NCI-H1694 treated with DMSO at 0.1 percent for 48 hours (cell line): ENCODE measurements at places on chromosomes 5 and 9.

DNA sequence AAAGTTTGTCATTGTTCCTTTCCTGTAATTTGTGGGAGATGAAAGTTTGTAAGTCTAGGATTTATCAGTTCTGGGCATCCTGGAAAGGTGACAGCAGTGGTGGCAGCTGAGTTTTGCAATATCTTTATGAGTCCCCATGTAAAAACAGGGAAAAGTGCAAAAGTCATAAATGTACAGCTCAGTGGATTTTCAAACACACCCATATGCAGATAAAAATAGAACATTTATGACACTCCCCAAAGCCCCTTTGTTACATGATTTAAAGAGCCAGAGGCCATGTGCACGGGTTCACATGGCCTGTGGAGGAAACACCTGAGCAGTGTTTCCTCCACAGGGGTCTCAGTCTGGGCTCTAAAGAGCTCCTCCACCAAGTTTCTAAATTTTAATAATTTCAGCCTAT is 6.3 kb downstream of the TMEM38B start:
- no peak for DNase-seq

GRCh38 chr9:135388530-135388929 is 91.1 kb upstream of the PPP1R26 start:
- DNase-seq: no peak

DNA sequence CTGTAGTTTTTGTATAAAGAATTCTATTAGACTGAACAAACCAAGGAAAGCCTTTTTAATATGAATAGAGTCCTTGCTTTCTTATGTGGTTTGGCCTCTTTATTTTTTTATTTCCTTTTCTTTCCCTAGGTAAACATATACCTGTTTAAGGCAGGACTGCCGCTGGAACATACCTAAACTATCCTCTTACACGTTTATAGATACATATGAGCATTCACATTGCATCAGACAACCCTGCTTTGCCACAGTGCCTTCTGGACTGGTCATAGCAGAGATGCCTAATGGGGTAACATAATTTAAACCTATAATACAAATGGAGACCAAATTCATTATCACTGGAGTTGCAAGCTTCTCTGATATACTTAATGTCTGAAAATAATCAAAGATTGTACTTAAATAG is 12.5 kb downstream of the GRAMD2B start:
- DNase-seq: no peak

- DNase-seq: no peak
These were observed 808 bp downstream of the SPOCK1 start for GRCh38 chr5:137498301-137498735.

DNA sequence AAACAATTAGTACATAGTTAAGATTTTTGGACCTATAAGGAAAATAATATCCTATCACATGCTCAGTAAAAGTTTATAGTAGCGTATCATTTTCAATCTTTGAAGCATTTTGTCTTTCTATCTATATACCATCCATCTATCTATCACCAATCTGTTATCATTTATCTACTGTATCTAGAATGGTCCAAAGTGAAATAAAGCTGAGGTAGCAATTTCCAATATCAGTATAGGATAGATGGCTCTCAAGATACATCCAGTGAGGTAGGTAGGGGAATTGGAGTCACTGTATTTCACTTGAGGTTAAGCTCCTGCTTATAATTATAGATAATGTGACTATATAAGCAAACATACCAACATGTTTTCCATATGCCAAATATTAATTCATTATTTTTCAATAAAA is 889.1 kb upstream of the CTNND2 start:
- no peak for DNase-seq

- DNase-seq: no peak
These were observed 274.9 kb downstream of the GADD45G start for GRCh38 chr9:89879701-89880100.

DNA sequence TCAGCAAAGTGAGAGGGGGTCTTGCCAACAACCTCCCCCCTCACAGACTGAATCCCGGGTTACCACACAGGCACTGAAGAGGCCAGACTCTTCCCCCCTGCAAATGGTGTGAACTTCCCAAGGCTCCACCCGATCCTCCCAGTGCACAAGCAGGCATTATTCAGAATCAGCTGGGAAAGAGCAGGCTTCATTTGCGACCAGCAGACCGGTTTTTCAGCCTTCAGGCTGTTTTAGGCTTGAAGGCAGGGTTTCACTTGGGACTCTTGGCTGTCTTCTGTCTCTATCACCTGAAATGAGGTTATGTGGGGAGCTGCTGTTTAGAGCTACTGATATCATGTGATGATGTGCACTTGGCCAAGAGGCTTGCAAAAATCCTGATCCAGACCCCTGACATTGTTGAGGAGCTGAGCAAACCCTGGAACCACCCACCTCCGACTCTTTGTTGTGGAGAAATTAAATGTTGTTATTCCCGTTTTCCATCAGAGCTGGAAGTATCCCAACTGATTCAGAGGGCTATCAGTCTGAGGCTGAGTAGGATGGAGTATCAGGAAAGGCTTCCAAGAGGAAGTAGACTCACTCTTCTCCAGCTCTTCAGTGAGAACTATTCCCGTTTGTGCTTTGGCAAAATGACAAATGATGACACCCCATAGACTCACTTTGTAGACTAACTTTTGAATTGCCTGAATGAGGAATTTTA is 63.3 kb upstream of the ZFR start:
- DNase-seq: no peak

- DNase-seq: no peak
These were observed 62.1 kb downstream of the GAS1 start for GRCh38 chr9:86885232-86885631.
